Cardiac fibroblast (primary cell): ENCODE measurements at places on chromosomes 2 and 18.

DNA sequence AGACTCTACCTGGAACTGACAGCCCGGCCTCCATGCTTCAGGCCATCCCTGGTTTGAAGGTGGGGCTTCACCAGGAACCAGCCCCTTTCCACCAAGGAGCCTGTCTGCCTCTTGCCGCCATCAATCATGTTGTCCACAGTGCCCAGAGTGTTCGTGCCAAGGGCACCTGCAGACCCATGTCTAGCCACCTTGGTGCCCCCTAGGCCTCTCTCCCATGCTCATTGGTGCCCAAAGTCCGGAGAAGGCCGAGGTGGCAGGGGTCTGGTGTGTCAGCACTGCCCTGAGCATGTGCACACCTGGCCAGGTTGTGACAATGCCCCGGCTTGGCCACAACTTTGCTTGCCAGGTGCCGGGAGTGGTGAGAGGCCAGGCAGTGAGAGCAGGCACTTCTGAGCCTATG is 114.8 kb downstream of the COPS8 start:
- DNase-seq = no peak

GRCh38 chr2:233976690-233977294 is 59.6 kb downstream of the TRPM8 start:
- DNase-seq = peak; percentile 85

DNA sequence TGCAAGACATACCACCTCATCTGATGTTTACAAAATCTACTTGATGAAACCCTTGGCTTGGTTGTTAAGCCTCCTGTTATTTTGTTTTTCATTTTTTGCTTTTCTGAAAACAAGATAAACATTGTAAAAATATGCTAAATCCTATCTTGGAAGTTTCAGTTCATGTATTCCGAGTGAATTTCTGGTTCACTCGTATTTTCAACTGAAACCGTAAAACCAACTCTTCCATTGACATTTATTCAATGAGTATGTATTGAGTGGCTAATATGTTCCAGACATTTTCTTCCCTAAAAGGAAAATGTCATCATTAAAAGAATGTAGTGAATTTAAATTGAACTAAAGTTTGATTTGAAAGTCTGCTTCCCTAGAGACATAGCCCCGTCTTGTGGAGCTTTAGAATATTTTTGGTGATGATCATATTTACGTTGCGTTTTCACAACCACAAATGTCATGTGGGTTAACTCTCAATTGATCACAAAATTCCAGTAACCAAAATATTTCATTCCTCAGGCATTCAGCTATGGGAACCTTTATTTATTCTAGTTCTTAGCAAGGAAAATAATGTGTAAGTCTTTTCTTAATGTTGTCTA is 204.2 kb downstream of the MBD2 start:
- peak; percentile 50 for DNase-seq

DNA sequence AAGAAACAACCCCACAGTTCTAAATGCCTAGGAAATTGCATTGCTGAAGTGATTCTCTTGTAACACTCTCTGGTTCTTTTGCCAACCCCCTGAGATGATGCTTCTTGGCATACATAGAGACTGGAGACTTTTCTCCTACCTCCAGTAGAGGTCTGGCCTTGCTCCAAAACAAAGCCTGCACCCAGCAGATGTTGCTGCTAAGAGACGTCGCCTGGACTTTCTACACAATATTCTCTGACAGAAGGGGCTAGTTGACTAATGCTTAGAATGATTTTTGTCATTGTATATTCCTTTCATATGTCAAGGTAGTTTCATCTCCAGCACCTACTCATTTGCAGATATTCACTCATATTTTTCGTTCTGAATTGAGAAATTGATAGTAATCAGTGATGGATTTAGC is 24.6 kb downstream of the SOWAHC start:
- DNase-seq = peak; percentile 66
